Fibroblast of skin of abdomen (primary cell): ENCODE measurements at places on chromosomes 11 and 22.

- peak; percentile 58 for DNase-seq
These were observed 29.5 kb upstream of the MYH9 start for GRCh38 chr22:36417281-36417686.

DNA sequence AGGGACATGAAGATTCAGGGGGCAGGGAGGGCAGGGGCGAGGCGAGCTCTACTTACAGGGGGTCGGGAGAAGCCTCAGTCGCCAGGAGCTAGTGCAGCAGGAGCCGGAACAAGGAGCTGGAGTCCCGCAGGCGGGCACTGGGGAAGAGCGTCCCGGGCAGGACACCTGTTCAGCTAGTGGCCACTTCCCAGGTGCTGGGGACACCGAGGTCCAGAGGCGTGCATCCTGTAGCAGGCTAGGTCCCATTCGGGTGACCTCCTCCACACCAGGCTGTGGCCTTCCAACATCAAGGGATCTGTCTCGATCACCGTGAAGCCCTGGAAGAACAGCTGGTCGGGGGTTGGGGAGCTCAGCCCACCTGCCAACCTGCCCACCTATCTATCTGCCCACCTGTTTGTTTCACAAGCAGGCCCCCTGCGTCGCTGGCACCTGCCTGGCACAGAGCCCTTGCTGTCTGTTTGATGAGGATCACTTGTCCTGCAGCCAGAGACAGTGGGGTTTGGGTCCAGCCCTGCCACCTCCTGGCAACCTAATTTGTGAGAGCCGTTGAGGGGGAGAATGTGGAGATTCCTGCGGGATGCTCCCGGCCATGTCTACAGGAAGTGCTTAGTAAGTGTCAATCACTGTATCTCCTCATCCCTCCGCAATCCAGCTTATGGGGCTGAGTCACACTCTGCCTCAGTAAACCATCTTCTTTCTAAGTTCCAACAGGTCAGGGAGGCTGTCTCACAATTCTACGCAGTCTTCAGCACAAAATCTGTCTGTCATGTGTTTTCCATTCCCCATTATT is 940.9 kb downstream of the BRD1 start:
- no peak for DNase-seq

DNA sequence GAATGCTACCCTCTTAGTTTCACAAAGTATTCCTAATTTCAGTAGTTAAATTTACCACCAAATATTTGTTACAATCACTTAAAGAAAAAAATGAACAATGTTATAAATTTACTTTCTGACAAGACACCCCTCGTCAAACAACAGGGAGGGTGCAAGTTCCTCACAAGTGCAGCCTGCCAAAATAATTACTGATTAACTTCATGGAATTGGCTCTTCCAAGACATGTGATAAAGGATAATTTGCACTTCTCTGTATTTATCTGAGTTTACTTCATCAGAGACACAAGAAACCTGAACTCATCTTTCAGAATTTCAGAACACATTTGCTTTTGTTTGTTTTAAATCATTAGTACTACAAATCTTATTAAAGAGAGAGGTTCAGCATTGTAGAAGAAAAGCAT is 66.5 kb downstream of the LARGE2 start:
- no peak for DNase-seq

DNA sequence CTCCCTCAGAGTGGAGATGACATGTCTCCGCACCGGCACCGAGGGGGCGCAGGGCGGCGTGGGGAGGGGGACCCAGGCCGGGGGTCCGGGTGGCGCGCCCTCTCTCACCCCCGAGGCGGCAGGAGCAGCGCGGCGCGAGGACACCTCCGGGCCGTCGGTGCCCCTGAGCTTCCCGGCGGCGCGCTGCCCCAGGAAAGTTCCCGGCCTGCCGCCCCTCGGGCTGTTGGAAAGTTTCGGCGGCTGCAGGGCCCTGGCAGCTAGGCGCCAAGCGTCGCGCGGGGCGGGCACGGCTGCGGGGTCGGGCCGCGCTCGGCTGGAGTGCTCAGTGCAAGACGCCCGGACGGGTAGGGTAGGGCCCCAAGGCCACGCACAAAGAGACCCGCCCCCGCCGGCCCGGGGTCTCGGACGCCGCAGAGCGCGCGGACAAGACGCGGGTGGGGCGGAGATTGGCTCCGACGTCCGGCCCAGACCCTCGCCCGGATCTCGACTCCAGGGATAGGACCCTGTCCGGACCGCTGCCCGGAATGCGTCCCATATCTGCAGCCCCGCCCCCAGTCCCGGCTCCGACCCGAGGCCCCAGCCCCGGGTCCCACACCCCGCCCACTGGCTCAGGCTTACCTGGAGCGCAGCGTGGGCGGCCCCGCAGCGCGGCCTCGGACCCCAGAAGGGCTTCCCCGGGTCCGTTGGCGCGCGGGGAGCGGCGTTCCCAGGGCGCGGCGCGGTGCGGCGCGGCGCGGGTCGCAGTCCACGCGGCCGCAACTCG is 471 bp downstream of the ARVCF start:
- no peak for DNase-seq

GRCh38 chr11:44165432-44165831 is 70.0 kb downstream of the EXT2 start:
- peak; percentile 33 for DNase-seq
